Esophagus mucosa (tissue), 1 donor: ENCODE measurements at places on chromosomes 6 and 20. TPM values are rescaled to one million over a fixed set of nuclear protein-coding genes. Genes with fewer than 3 reads are reported as not detected.
A peak's percentile ranks its signal among the peaks of the same experiment; 100 is the strongest.

Gene LST1
- total RNA-seq = 2.4 TPM

Gene COL9A1
- not detected for total RNA-seq

GRCh38 chr6:113052506-113052905, 705.4 kb downstream of the RFPL4B start:
- no peak for ATAC-seq

- ATAC-seq = no peak
These were observed 3.6 kb downstream of the YTHDF1 start for GRCh38 chr20:63212393-63212730.

DNA sequence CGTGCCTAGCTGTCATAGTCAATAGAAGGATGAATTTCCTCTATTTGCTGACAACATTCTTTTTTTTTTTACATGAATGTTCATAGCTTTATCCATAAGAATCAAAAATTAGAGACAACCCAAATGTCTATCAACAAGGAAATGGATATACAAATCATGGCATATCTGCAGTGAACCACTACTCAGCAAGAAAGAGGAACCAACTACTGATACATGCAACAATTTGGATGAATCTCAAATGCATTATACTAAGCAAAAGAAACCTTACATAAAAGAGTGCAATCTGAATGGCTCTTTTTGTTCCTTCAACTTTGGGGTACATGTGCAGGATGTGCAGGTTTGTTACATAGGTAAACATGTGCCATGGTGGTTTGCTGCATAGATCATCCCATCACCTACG, 17.7 kb upstream of the MCM9 start:
- no peak for ATAC-seq

GRCh38 chr6:160375561-160375949, 27.4 kb downstream of the SLC22A3 start:
- no peak for ATAC-seq

GRCh38 chr6:112701201-112701600, 354.1 kb downstream of the RFPL4B start:
- no peak for ATAC-seq

GRCh38 chr6:80544555-80544954, 438.1 kb downstream of the BCKDHB start:
- ATAC-seq = no peak

DNA sequence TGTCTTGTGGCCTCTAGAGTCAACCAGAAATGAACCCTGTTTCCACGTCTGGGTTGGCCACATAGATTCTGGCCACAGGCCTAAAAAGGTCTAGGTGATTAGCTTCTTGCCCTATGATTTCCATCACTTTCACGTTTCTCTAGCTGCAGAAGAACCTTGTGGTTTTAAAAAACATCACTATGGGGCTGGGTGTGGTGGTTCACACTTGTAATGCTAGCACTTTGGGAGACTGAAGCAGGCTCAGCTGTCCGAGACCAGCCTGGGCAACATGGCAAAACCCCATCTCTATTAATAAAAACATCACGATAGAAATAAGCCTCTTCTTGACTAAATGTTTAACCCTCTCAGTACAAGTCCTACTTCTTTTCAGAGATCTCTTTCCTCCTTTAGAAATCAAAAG, 27.6 kb downstream of the POLR1C start:
- no peak for ATAC-seq

DNA sequence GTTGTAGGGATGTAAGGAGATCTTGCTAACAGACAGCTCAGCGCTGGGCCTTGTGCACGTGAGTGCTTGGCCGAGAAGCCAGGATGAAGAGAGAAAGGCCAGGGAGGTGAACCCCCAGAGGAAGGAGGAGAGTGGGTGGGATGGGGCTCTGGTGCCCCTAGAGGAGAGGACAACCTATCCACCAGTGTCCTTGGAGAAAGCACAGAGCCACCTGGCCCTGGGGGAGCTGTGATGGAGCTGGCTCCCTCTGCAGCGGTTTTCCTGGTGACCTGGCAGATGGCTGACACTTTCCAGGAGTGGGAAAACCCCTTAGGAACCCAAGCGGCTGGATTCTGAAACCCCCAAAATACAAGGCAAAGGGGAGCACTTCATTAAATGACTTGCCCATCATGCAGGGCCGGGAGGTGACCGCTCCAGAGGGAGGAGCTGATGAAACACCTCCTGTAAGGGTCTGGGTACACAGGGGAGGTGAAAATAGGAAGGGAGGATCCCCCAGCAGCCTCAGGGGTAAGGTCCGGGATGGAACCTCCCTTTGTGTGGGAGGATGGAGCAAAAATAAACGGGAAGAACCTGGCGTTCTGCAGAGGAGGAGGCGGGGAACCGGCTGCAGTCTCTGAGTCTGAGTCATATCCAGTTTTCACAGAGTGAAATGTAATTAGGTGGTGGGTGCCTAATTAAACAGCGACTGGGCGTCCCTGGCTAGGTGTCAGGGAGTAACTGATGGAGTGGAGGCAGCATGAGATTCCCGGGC, 80.4 kb downstream of the SULF2 start:
- peak; percentile 26 for ATAC-seq

GRCh38 chr20:43198607-43199006, 8.9 kb upstream of the PTPRT start:
- no peak for ATAC-seq

GRCh38 chr20:6920991-6921613, 153.6 kb downstream of the BMP2 start:
- ATAC-seq = peak; percentile 84

GRCh38 chr6:166777096-166777630, 150.1 kb upstream of the RPS6KA2 start:
- no peak for ATAC-seq
